Neuronal stem cell (in vitro differentiated cells): ENCODE measurements at places on chromosomes 5 and 9.

GRCh38 chr9:82308836-82309235 lies 320.3 kb downstream of the SPATA31D1 start:
- no peak for DNase-seq

DNA sequence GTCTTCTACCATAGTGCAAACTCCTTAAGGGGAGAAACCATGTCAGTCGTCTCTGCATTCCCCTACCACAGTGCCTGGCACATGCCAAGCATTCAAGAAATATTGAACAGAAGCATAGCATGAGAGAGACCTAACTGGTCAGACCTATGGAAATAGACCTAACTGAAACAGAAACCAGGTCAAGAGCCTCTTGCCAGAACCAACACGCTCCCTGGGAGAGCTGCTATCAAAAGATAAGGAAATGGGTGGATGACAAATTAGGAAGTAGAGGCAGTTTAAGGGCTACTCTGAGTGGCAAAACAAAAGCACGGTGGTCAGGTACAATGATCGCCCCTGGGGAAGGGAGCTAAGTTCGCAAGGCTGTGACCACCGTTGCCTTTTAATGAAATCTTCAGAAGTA lies 66.0 kb upstream of the SMIM15 start:
- no peak for DNase-seq

GRCh38 chr5:77337686-77338085 lies 127.2 kb downstream of the PDE8B start:
- no peak for DNase-seq

GRCh38 chr5:108729242-108729615 lies 18.5 kb upstream of the FER start:
- no peak for DNase-seq

DNA sequence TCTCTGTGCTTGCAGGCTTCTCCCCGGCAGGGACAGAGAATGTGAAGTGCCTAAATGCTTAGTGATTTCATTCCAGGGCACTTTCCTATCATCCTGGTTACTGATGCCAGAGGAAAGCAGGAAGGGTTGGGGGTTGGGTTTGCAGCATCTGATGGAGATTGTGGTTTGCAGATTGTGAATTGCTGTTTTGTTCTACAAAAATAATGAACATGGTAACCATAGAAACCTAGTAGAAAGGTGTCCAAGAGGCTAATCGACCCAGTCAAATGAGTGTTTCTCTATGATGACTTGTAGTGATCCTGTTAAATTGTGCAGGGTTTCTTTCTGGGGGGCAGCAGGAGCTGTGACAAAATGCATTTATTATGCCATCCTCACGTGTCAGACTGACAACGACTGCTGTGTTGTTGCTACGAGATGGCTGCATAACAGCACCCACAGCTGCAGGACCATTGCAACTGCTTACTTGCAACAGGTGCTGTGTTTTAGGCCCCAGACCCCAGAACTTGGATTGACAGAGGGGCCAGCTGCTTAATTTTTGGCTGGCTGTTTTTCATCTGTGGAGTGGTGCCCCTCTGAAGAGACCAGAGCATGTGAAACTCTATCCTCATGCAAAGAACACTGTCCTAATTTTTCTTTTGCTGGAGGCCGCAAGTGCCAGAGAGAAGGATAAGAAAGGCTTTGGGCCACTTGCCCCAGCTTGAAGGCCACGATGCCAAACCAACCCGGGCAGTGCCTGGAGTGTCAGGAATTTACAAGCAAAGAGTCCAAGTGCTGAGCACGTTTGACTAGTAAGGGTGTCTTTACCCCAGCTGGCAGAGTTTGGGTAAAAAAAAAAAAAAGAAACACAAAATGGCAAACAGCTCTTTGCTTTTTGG lies 397.8 kb downstream of the GADD45G start:
- no peak for DNase-seq
